ENCODE measurements at places on chromosomes 13 and 19. TPM values are rescaled to one million over a fixed set of nuclear protein-coding genes. Genes with fewer than 3 reads are reported as not detected.

The SIGLEC11 gene
- total RNA-seq, result not detected

The CEACAM20 gene
- not detected for total RNA-seq

The VSTM1 gene
- total RNA-seq, result not detected

- H3K27ac ChIP-seq, result no peak overlapping the region
- peaks cover 2% of the 10 kb centered on the region for H3K27me3 ChIP-seq
- H3K36me3 ChIP-seq, result no peaks in the 10 kb centered on the region
- H3K4me1 ChIP-seq, result no peaks in the 10 kb centered on the region
- DNase-seq, result no peak
These were observed 5.2 kb upstream of the LRRC8E start for GRCh38 chr19:7883105-7883504.

GRCh38 chr13:46721054-46721453 lies 75.9 kb downstream of the ESD start:
- no peak overlapping the region for H3K4me3 ChIP-seq
- peaks cover 16% of the 10 kb centered on the region for H3K36me3 ChIP-seq
- H3K27ac ChIP-seq, result no peak overlapping the region

DNA sequence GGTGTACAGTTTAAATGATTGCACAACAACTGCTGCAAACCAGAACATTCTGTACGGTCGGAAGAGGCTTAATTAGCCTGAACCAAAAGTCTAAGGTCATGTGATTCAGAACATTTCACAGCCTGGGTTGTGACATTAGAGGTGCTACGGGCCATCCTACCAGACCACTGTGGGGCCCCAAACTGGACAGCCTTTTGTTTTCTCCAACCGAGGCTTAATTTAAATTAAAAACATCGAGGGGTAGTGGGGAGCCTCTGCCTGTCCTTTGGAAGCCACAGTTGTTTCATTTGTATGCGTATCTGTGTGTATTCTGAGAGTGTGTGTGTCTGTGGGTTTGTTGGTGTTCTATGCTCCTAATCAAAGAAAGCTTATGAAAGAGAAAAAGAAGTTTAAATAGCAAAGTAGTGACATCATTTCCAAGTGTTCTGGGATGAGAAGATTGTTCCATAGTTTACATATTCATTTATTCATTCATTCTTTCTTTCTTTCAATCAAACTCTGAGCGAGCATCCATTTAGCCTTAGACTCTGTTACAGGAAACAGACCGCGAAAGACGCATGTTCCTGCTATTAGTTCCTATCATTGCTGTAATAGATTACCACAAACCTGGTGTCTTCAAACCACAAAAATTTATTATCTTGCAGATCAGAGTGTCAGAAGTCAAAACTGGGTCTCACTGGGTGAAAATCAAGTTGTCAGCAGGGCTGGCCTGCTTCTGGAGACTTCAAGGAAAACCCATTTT lies 444.8 kb downstream of the FOXO1 start:
- H3K4me3 ChIP-seq, result peak overlapping the region; percentile 25
- H3K36me3 ChIP-seq, result no peaks in the 10 kb centered on the region
- H3K27ac ChIP-seq, result peak overlapping the region; percentile 92
- H3K4me1 ChIP-seq, result peaks cover 69% of the 10 kb centered on the region

The TSKS gene
- 0.57 TPM for total RNA-seq

The CGB2 gene
- total RNA-seq, result not detected

DNA sequence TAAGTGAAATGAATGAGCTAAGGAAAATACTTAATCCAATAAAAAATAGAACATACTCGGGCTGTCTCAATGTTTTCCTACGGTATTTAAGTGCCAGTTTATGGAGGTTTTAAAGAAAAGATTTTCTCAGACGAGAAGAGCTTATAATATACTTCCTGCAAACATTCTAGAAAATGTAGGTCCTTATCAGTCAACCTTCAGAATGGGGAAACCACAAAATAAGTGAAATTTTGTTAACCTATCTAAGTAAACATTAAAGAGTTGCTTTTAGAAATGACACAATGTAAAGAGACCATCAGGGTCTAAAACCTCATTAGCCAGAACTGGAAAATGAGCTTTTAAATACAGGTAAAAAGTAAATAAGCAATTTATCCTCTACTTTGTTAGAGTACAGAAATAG lies 12.1 kb downstream of the MIR17HG start:
- H3K27ac ChIP-seq, result no peak overlapping the region
- H3K4me3 ChIP-seq, result no peak overlapping the region
- H3K36me3 ChIP-seq, result peaks cover 23% of the 10 kb centered on the region
- H3K27me3 ChIP-seq, result no peaks in the 10 kb centered on the region
- H3K4me1 ChIP-seq, result peaks cover 25% of the 10 kb centered on the region
- DNase-seq, result no peak

GRCh38 chr19:53156850-53157249 lies 2.0 kb downstream of the ZNF347 start:
- DNase-seq, result no peak
- H3K36me3 ChIP-seq, result peaks cover 58% of the 10 kb centered on the region
- no peak overlapping the region for H3K4me3 ChIP-seq
- no peaks in the 10 kb centered on the region for H3K27me3 ChIP-seq

The SHANK1 gene
- total RNA-seq, result not detected

- peaks cover 7% of the 10 kb centered on the region for H3K4me1 ChIP-seq
- H3K36me3 ChIP-seq, result peaks cover 18% of the 10 kb centered on the region
- no peaks in the 10 kb centered on the region for H3K27me3 ChIP-seq
- peak; percentile 20 for DNase-seq
These were observed 5.7 kb downstream of the WDR62 start for GRCh38 chr19:36060430-36060829.

The ZNF556 gene
- not detected for total RNA-seq

GRCh38 chr19:17751103-17751911 lies at the start of gene FCHO1:
Gene FCHO1, plus strand, starts transcription at chr19:17751477. Its CDS starts 3,688 bp downstream, at chr19:17755165.
- peak within 1 kb of the TSS; percentile 80 for H3K4me3 ChIP-seq
- DNase-seq, result peak; percentile 94
- peaks cover 18% of the 10 kb centered on the region for H3K36me3 ChIP-seq
- peak within 1 kb of the TSS; percentile 91 for H3K27ac ChIP-seq
- no peaks in the 10 kb centered on the region for H3K27me3 ChIP-seq

The SIGLEC8 gene
- not detected for total RNA-seq

DNA sequence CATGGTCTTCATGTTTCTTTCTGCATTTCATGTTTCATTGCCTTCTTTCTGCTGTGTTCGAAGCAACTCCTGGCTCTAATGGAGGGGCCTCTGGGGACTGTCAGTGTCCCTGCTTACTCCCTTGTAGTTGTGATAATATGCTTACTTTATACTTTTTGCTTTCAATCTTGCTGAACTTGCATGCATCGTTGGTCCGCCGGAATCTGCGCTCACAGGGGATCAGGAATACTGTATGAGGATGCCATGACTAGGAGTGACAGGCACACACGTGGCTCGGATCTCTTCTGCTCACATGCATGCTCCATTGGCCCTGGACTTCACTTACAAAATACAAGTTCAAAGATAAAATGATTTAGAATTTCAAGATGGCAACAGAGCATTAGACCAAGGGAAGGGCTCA lies 108.8 kb downstream of the SIPA1L3 start:
- DNase-seq, result no peak
- H3K27ac ChIP-seq, result no peak overlapping the region
- H3K36me3 ChIP-seq, result no peaks in the 10 kb centered on the region
- no peaks in the 10 kb centered on the region for H3K4me1 ChIP-seq
- H3K4me3 ChIP-seq, result no peak overlapping the region

GRCh38 chr13:100951016-100951415 lies 276.4 kb upstream of the TMTC4 start:
- H3K27me3 ChIP-seq, result no peaks in the 10 kb centered on the region
- H3K4me3 ChIP-seq, result no peak overlapping the region
- no peaks in the 10 kb centered on the region for H3K4me1 ChIP-seq

Measured in activated naive CD4-positive, alpha-beta T cell treated with anti-CD3 and anti-CD28 coated beads for 36 hours (primary cell).